ENCODE measurements at places on chromosomes 5 and 9.

DNA sequence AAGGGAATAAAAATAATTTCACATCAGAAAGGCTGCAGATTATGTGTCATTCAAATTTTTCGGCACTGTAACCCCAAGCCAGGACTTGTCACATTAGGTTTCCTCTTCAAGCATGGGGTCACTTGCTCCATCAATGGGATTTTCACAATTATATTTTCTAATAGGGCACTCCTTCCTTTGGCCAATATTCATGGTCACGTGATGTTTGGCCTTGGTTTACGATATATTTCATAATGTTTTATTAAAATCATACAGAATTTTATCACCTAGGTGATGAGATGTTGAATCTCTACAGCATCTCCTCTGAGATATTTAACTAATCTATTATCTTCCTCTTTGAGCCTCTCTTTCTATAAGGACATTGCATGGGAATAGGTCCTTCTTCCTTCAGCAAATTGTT lies 523.5 kb upstream of the SEMA6A start:
- no peak for DNase-seq

DNA sequence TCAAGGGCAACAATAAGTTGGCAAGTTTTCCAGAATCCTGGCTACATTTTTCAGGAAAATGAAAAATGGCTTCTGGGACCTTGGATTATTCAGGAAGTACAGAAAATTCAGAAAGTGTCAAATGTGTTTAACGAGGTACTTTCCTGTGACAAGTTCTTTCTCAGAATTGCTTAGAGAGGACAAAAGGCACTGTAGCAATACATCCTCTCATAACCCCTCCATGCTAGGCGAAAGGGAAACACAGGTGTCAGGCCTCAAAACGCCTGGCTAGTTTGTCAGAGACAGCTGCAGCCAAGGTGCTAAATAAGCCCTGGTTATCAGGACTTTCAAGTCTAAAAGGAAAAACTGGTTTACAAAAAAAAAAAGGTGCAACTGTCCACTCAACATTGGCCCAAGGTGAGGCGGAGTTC lies 115.2 kb downstream of the GNAQ start:
- no peak for DNase-seq

DNA sequence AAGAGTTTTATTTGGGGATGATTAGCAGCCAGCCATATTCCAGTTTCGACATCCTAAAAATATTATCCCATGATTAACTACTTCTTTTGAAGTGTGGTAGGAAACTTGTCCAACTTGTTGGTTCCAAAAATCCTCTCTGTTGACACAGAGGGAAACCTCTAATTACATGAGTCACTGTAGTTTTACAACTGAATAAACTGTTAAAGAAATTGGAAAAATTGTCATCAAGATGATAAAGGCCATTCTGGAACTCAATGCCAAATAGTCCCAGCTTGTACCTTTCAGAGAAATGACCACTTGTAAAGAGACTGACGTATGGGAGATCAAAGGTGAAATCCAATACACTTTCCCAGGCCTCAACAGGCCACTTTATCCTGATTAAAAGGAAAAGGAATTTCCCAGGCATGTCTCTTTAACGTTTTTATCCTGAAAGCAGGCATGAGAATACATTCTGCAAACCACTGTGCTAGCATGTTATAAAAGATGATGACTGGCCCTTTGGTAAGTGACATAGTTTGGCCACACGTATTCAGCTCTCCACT lies 261.6 kb downstream of the GLIS3 start:
- peak; percentile 75 for DNase-seq

GRCh38 chr5:41787265-41787664 lies 83.0 kb downstream of the OXCT1 start:
- peak; percentile 66 for DNase-seq

GRCh38 chr5:133297293-133297692 lies 245.5 kb downstream of the HSPA4 start:
- no peak for DNase-seq

DNA sequence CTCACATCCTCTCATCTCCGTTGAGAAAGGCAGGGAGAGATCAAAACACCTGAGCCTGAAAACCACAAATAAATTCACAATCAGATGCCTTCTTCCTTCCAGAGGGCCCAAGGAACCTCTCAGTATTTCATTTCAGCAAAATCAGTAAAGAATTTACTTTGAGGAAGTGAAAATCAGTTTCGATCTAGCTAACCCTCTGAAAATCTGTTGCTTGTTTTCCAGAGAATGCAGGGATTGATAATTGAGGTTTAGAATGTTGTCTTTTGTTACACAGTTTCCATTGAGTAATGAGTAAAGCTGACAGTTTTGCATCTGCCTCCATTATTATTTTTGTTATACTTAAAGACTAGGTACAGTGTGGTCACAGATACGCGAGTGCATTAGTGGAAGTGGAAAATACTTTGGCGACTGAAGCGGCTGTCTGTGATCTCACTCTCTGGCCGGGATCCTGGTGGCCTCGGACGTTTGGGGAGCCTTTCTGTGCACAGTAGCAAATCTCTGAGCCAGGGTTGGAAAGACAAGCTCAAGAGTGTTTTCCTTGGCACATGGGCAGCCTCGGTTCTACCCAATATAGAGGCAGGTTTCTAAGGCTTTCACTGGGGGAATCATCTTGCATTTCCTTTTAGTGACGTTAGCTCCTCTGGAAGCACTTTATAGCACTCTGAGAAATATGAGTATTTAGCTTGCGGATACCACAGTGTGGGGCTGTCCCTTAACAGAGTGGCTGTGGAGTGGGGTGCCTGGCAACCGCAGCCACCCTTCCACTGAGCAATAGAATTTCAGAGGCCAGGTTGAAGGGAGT lies 32.2 kb upstream of the ANGPTL2 start:
- DNase-seq: no peak
